ENCODE measurements at places on chromosomes 7 and 10.

- DNase-seq, result no peak
Measured at GRCh38 chr10:2882628-2883027, 184.7 kb upstream of the PFKP start.

GRCh38 chr7:131052285-131052904 is 275.3 kb upstream of the MKLN1 start:
- DNase-seq, result no peak

DNA sequence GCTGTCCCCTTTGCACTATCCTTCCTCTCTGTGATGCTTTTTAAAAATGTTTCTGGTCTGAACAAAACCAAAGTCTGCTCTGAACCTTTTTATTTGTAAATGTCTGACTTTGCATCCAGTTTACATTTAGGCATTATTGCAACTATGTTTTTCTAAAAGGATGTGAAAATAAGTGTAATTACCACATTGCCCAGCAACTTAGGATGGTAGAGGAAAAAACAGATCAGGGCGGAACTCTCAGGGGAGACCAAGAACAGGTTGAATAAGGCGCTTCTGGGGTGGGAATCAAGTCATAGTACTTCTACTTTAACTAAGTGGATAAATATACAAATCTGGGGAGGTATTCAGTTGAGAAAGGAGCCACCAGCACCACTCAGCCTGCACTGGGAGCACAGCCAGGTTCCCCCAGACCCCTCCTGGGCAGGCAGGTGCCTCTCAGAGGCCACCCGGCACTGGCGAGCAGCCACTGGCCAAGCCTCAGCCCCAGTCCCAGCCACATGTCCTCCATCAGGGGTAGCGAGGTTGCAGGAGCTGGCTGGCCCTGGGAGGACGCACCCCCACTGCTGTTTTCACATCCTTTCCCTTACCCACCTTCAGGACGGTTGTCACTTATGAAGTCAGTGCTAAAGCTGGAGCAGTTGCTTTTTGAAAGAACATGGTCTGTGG is 11.4 kb upstream of the CSGALNACT2 start:
- DNase-seq, result no peak

DNA sequence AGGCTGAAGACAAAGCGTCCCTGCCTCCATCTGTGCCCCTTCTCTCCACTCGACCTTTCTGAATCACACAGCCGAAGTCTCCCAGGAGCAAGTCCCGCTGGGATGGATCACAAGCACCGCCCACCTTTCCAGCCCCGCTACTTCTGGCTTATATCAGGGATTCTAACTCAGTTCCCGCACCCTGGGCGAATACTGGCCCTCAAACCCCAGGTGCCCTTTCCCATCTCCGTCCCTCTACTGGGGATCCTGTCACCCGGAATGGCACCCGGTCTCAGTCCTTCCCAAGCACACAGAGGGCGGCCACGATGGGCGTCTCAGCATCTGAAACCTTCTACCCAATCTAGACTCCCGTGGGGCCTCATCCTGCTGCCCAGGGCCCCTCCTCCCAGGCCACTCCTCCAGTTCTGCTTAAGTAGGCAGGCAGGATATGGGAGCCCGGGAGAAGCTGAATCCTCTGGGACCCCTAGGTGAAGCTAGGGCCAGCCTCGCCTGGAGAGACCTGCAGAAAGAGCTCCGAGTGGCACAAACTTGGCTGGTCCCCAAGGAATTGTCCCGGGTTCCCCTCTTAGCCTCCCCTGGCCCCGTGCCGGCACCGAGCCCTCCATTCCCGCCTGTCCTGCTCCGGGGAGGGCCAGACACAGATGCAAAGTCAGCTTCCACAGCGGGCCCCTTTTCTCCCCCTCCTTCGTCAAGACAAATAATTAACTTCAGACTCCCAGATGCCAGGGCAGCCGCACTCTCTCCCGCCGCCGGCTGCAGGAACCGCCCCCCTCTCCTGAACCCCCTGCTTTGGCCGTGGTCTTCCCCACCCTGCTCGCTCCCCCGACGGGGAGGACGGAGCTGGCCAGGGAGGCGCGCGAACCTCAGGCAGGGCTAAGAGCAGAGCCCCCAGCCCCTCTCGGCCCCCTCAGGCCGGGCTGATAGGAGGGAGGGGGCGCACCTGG is 612 bp downstream of the KCP start:
- DNase-seq, result no peak

GRCh38 chr10:33245343-33245742 is 89.1 kb downstream of the NRP1 start:
- no peak for DNase-seq

DNA sequence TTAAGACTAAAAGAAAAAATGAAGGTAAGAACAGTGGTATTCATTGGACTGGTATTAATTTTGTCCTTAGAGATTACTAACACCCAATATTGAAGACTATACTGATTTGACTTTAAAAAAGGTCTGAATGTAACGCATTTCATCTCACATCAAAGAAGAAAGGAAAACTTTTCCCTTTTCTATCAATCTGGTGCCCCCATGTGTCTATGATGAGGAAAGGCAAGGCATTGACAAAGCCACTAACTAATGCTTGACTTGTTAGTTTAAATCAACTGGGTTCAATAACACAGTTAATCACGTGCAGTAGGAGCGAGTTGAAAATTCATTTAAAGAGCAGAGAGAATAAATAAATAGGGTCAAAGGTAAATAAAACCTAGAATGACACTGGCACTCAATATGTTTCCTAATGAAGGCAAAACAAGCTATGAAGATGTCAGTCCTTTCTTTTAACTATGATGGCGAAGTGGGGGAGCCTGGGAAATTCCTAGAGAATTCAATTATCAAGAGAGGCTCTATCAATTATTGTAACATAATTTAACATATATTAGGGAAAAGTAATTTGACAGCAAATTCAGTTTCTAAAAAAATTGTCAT is 180.9 kb downstream of the ANK3 start:
- DNase-seq, result peak; percentile 62

DNA sequence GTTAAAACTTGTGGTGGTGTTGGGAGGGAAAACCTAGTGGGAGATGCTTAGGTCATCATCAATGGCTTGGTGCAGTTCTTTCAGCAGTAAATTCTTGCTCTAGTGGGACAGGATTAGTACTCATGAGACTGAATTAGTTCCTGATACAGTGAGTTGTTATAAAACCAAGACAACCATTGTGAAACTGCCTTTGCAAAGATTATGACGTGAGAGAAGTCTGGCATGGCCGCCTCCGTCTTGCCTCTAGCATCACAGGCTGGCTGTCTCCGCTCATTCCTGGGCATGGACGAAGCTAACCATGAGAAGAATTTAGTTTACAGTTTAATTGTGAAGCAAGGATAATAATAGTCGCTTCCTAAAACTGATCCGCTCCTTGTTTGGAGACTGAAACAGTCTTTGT is 186.4 kb downstream of the KIF20B start:
- no peak for DNase-seq

DNA sequence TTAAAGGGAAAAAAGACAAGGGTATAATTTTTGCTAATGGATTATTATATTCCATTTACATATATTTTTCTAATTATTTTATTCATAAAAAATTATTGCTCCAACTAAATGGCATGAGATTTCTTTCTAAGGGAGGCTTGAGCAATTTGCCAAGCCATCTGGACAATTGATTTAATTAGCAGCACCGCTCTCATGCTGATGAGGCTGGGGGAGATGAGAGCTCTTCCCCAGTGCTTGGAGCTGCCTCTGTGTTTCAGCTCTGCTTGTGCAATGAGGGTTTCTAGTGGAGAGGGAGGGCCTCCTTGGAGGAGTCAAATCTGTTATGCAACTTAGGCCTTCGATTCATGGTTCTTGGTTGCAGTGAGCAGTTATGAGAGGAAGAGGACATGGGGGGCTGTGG is 574.3 kb downstream of the TCERG1L start:
- DNase-seq, result no peak

- no peak for DNase-seq
Measured at GRCh38 chr7:133478591-133479135, 225.8 kb downstream of the EXOC4 start.

DNA sequence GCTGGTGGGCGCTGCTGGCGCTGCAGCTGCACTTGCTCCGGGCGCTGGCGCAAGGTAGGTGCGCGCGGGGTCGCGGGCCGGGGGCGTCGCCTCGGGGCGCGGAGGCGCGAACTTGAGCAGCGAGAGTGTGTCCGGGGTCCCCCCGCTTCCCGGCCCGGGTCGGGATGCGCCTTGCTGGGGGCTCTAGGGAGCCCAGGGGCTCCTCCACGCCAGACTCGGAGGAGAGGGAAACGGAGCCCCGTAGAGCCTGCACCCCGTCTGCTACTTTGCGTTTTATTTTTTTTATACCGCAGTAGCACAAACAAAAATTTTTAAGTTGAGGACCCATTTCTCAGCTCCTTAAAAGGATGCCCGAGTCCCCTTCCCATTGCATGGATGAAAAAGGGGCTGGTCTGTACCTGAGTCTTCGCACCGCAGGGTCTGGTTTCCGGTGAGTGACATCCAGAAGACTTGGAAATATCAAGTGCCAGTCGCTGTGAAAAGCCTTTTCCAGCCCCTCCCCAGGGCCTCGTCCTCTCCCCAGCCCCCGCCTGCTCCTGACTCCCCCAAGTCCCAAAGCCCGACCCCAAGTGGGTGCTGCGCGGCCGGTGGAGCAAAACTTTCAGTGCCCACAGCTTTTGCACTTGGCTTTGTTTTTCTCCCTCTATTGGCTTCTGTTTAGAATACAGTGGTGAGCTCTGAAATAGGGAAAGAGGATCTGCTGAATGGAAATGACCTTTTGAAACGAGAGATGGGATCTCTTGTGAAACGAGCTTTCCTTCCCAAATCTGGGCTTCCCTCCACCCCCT is 973 bp downstream of the SDK1 start:
- DNase-seq, result no peak

DNA sequence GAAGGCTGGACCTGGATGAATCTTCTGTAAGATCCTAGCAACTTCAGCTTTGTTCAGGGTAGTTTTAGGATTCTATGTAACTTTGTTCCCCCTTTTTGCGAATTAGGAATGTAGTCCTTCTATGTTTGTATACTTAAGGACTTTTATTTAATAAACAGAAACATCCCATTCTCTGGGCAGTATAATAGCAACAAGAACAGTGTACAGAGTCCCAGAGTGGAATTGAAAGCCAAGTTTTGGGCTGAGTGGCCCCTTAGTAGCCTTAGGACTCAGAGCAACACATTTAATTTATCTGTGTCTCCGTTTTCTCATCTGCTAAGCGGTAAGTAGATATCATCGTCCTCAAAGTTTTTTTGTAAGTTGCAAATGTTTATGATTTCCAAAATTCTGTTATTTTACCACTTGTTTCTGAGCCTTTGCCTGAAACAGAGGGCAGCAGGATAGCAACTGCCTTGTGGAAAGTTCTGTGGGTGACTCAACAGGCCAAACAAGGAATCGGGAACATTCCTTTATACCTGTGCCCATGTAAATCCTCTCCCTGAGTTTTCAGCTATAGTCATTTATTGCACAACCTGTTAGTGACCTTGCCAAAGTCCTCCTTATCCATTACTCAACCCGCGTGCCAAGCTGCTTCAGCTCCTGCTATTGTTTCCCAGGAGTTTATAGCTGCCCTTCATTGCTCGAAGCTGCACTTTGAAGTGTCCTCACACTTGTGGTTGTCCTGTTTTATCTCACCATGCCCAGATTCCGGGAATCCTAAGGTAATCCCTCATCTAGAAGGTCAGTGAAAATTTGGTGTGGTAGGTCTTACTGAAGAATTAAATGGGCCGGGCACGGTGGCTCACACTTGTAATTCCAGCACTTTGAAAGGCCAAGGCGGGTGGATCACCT is 199.1 kb upstream of the AHR start:
- DNase-seq, result peak; percentile 81

DNA sequence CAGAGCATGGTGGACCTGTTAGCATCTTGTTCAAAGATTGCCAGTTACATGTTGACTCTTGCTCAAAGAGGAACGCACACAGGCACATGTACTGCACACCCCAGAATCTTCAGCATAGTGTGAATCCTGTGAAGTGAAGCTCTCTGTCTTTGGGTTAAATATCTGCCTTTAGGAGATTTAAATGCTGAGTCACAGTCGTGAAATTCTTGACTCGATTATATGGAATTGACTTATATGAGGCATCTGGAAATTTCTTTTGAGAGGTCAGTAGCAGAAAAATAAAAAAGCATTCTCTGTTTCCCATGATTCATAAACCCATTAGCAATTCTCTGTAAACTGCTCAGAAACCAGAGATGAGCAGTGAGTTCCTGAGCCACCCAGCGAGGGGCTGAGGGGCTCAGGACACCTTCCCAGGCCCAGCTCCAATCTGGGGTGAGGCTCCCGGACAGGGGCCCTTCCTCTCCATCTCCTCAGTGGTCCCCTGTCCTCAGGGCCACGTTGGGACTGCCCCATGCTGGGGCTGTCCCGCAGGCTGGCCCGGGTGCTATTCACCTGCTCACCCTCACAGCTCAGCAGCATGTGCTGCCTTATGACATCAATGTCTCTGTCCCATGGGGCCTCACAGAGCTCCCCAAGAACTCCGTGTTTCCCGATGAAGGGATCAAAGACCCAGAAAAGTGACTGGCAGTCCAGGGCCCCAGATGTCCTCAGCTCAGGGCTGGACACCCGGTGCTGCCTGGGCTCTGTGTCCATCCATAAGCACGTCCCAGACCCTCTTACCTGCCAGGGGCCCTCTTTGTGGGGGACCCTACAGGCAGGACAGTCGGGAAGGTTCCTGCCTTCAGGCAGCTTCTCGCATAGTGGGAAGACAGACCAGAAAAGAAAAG is 50.0 kb upstream of the INSIG1 start:
- no peak for DNase-seq

- no peak for DNase-seq
Measured at GRCh38 chr10:92834986-92835385, 13.3 kb upstream of the EXOC6 start.

DNA sequence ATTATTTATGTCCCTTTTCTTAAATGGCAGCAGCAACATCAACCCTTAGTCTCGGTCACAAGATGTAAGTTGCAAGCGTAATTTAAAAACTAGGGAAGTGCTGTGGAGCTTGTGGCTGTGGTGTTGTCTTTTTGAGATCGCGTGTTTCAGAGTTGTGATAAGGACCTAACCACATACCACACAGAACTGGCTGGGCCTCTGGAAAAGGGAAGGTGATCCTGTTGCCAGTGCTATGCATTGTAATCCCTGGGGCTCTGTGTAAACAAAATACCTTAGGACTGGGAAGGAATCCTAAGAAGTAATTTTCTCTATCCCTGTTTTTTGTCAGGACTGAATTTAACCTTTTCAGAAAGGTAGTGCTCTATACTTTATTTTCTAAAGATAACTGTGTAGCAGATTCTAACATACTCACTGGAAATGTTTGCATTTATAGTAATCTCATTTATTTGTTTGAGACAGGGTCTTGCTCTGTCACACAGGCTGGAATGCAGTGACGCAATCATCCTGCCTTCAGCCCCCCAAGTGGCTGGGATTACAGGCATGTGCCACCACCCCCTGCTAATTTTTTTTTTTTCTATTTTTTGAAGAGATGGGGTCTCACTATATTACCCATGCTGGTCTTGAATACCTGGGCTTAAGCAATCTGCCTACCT is 60.4 kb downstream of the INPP5F start:
- DNase-seq, result no peak

GRCh38 chr7:108014215-108014614 is 11.3 kb upstream of the LAMB1 start:
- DNase-seq, result no peak

All from HT-29 (cell line).